ENCODE measurements at places on chromosomes 5 and 9.

GRCh38 chr5:88826646-88827585 is 56.1 kb downstream of the MEF2C start:
- DNase-seq, result peak; percentile 51
- no peaks in the 10 kb centered on the region for H3K4me1 ChIP-seq
- no peak overlapping the region for H3K27ac ChIP-seq
- no peaks in the 10 kb centered on the region for H3K36me3 ChIP-seq

- DNase-seq, result no peak
- no peaks in the 10 kb centered on the region for H3K4me1 ChIP-seq
- no peak overlapping the region for H3K27ac ChIP-seq
- H3K27me3 ChIP-seq, result no peaks in the 10 kb centered on the region
Measured at GRCh38 chr5:61790678-61791077, 458.6 kb downstream of the ZSWIM6 start.

GRCh38 chr9:99748676-99749075 is 73.0 kb upstream of the NR4A3 start:
- H3K27ac ChIP-seq, result no peak overlapping the region
- H3K36me3 ChIP-seq, result no peaks in the 10 kb centered on the region
- no peak for DNase-seq
- H3K4me3 ChIP-seq, result no peak overlapping the region

GRCh38 chr5:19835442-19835841 is 152.6 kb downstream of the CDH18 start:
- H3K27ac ChIP-seq, result no peak overlapping the region
- no peak overlapping the region for H3K4me3 ChIP-seq
- no peaks in the 10 kb centered on the region for H3K27me3 ChIP-seq
- no peak for DNase-seq

- no peak within 1 kb of the TSS for H3K4me3 ChIP-seq
- no peaks in the 10 kb centered on the region for H3K36me3 ChIP-seq
- peaks cover 21% of the 10 kb centered on the region for H3K4me1 ChIP-seq
- peak; percentile 75 for DNase-seq
- peak within 1 kb of the TSS; percentile 76 for H3K27ac ChIP-seq
- no peaks in the 10 kb centered on the region for H3K27me3 ChIP-seq
Measured at GRCh38 chr5:150640311-150641005, at the start of gene SYNPO. Gene SYNPO (plus strand): TSS chr5:150640660. CDS start chr5:150648276, 7,616 bp downstream.

GRCh38 chr5:17089690-17090089 is 127.7 kb upstream of the BASP1 start:
- H3K4me3 ChIP-seq, result no peak overlapping the region
- DNase-seq, result peak; percentile 10
- H3K27ac ChIP-seq, result no peak overlapping the region
- no peaks in the 10 kb centered on the region for H3K27me3 ChIP-seq

DNA sequence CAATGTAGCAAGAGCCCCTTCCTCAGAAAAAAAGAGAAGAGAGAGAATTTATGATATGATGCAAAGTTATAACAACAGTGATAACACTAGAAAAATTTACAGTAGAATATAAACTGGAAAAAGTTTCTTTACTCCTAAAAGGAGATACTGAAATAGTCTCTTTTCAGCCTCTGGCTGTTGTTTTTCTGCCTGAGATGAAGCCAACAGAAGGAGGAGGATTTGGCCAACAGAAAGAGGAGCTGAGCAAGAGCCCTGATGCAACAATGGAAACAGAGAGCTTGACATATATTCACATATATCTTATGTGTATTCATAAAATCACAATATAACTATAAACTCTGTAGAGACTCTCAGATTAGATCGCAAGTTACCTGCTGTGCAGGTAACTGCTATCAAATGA is 109.1 kb downstream of the INIP start:
- H3K27ac ChIP-seq, result no peak overlapping the region
- DNase-seq, result no peak
- H3K36me3 ChIP-seq, result no peaks in the 10 kb centered on the region
- H3K4me3 ChIP-seq, result no peak overlapping the region

- H3K27ac ChIP-seq, result no peak overlapping the region
- peaks cover under 1% of the 10 kb centered on the region for H3K36me3 ChIP-seq
- H3K27me3 ChIP-seq, result no peaks in the 10 kb centered on the region
- H3K4me1 ChIP-seq, result no peaks in the 10 kb centered on the region
Measured at GRCh38 chr5:66169534-66169933, 25.4 kb downstream of the SREK1 start.

GRCh38 chr9:125121146-125121545 is 22.2 kb downstream of the SCAI start:
- peak; percentile 7 for DNase-seq
- no peaks in the 10 kb centered on the region for H3K27me3 ChIP-seq
- no peak overlapping the region for H3K4me3 ChIP-seq
